ENCODE measurements at places on chromosomes 1 and 21.

GRCh38 chr1:89821322-89822108 is 683 bp downstream of the LRRC8D start:
- H3K4me3 ChIP-seq, result peak overlapping the region; percentile 82
- no peaks in the 10 kb centered on the region for H3K36me3 ChIP-seq
- DNase-seq, result peak; percentile 70
- H3K27me3 ChIP-seq, result no peaks in the 10 kb centered on the region
- H3K27ac ChIP-seq, result peak overlapping the region; percentile 90

- H3K4me1 ChIP-seq, result no peaks in the 10 kb centered on the region
- H3K4me3 ChIP-seq, result no peak overlapping the region
- no peak overlapping the region for H3K27ac ChIP-seq
- no peaks in the 10 kb centered on the region for H3K27me3 ChIP-seq
Observed at GRCh38 chr1:98386675-98387440, 274.7 kb upstream of the SNX7 start.

DNA sequence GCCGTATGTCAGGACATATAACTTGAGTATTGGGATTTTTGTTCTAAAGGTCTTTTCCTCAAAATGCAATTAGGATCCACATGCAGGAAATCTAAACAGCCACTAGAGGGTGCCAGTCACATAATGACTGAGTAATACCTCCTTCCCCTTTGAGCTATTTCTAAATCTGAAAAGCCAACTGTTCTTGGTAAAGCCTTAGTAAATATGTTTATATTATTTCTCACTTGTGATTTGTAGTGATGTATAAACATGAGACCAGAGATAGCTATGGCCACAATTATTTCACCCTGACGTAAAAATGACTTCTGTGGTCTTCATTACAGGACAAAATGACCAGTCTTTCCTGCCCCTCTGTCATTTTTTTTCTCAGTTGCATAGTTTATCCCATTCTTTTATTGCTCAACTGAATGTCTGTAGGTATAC is 41.0 kb upstream of the DR1 start:
- DNase-seq, result peak; percentile 52
- no peaks in the 10 kb centered on the region for H3K36me3 ChIP-seq
- no peaks in the 10 kb centered on the region for H3K4me1 ChIP-seq
- no peak overlapping the region for H3K4me3 ChIP-seq
- no peak overlapping the region for H3K27ac ChIP-seq

DNA sequence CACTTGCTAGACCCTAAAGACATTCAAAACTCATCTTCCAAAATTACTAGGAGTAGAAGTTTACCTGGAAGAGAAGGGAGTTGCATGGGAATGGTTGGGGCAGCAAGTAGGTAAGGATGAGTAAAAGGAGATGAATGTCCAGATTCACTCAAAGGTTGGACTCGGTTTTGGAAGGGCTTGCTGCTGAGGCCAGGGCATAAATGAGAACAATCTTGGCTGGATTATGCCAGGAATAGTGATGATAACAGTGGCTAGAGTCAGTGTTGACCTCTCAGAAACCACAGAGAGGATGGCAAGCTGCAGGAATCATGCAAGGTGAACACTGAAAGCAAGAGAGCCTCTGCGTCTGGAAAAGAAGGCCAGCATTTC is 43.4 kb downstream of the C8A start:
- H3K27ac ChIP-seq, result no peak overlapping the region
- H3K27me3 ChIP-seq, result no peaks in the 10 kb centered on the region
- H3K4me1 ChIP-seq, result no peaks in the 10 kb centered on the region
- H3K4me3 ChIP-seq, result no peak overlapping the region
- no peak for DNase-seq

- no peak overlapping the region for H3K27ac ChIP-seq
- DNase-seq, result no peak
- H3K27me3 ChIP-seq, result no peaks in the 10 kb centered on the region
- H3K4me1 ChIP-seq, result peaks cover 43% of the 10 kb centered on the region
- H3K4me3 ChIP-seq, result no peak overlapping the region
Observed at GRCh38 chr1:244839656-244840055, 4.2 kb downstream of the COX20 start.

GRCh38 chr1:68198752-68199151 is 33.6 kb downstream of the WLS start:
- no peaks in the 10 kb centered on the region for H3K36me3 ChIP-seq
- DNase-seq, result no peak
- H3K27ac ChIP-seq, result peak overlapping the region; percentile 85
- no peaks in the 10 kb centered on the region for H3K27me3 ChIP-seq

GRCh38 chr1:157091186-157091585 is 8.4 kb downstream of the ETV3L start:
- H3K36me3 ChIP-seq, result no peaks in the 10 kb centered on the region
- no peak overlapping the region for H3K4me3 ChIP-seq
- H3K27me3 ChIP-seq, result no peaks in the 10 kb centered on the region
- no peak overlapping the region for H3K27ac ChIP-seq
- DNase-seq, result no peak

DNA sequence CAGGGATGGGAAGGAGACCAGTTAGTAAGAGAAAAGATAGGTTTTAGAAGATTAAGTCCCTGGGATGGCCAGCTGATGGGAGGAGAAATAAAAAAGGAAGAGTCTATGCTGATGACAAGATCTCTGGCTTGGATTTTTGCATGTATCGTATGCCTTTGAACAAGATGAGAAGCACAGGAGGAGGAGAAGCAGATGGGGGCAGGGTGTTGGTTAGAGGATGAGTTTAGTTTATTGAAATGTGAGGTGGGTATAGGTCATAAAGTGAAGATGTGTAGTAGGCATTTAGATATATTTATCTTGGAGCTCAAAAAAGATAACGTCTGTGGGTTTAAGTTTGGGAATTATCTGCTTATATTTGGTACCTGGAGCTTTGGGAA is 1.4 kb downstream of the TIPRL start:
- H3K27ac ChIP-seq, result no peak overlapping the region
- H3K27me3 ChIP-seq, result no peaks in the 10 kb centered on the region
- DNase-seq, result no peak
- H3K4me1 ChIP-seq, result peaks cover 5% of the 10 kb centered on the region
- peak overlapping the region; percentile 91 for H3K4me3 ChIP-seq

DNA sequence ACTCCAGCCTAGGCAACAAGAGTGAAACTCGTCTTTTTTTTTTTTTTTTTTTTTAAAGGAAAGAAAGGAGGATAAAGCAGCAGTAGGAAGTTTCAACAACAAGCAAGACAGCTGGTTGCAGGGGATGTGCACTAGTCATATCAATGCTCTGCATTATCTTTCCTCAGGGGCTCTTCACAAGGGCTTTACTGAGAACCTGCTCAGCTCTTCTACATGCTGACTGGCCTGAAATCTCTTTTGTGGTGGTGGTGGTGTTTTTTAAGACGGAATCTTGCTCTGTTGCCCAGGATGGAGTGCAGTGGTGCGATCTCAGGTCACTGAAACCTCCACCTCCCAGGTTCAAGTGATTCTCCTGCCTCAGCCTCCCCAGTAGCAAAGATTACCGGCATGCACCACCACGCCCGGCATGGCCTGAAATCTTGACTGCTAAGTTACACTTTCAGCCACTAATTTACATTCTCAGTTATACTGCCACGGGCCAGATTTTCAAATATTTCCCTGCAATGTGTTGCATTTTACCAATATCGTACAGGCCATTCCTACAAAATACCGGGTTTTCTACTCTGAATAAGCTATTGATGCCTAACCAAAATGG is 68.0 kb downstream of the PUM1 start:
- H3K36me3 ChIP-seq, result no peaks in the 10 kb centered on the region
- no peak for DNase-seq
- H3K4me1 ChIP-seq, result peaks cover 34% of the 10 kb centered on the region
- no peak overlapping the region for H3K4me3 ChIP-seq

GRCh38 chr21:45957981-45958600 is 23.5 kb upstream of the COL6A1 start:
- no peak overlapping the region for H3K27ac ChIP-seq
- no peak for DNase-seq
- H3K36me3 ChIP-seq, result no peaks in the 10 kb centered on the region
- no peaks in the 10 kb centered on the region for H3K27me3 ChIP-seq

DNA sequence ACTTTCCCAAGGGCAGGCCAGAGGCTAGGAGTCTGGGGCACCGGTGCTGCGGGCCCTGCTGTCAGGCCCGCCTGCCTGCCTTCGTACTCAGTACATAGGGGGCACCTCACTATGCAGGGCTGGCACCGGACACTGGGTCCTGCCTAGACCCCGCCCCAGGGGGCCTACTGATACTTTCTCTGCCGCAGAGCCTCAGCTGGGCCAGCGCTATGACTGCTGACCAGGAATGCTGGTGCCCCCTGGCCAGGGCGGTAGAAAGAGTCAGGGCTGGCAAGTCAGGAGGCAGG is 128.7 kb upstream of the VAMP3 start:
- H3K4me3 ChIP-seq, result no peak overlapping the region
- H3K27me3 ChIP-seq, result 0 out of 2 replicates have a peak, but pooled peaks cover under 1% of the 10 kb centered on the region
- no peaks in the 10 kb centered on the region for H3K36me3 ChIP-seq
- no peak overlapping the region for H3K27ac ChIP-seq
- no peaks in the 10 kb centered on the region for H3K4me1 ChIP-seq
- DNase-seq, result no peak

GRCh38 chr1:63038586-63038985 is 254.7 kb downstream of the ATG4C start:
- no peaks in the 10 kb centered on the region for H3K4me1 ChIP-seq
- H3K36me3 ChIP-seq, result no peaks in the 10 kb centered on the region
- H3K27me3 ChIP-seq, result no peaks in the 10 kb centered on the region

GRCh38 chr1:169568497-169568896 is 17.8 kb downstream of the F5 start:
- H3K4me1 ChIP-seq, result peaks cover 81% of the 10 kb centered on the region
- H3K27ac ChIP-seq, result no peak overlapping the region
- H3K4me3 ChIP-seq, result no peak overlapping the region
- no peaks in the 10 kb centered on the region for H3K36me3 ChIP-seq
- DNase-seq, result no peak
- no peaks in the 10 kb centered on the region for H3K27me3 ChIP-seq

DNA sequence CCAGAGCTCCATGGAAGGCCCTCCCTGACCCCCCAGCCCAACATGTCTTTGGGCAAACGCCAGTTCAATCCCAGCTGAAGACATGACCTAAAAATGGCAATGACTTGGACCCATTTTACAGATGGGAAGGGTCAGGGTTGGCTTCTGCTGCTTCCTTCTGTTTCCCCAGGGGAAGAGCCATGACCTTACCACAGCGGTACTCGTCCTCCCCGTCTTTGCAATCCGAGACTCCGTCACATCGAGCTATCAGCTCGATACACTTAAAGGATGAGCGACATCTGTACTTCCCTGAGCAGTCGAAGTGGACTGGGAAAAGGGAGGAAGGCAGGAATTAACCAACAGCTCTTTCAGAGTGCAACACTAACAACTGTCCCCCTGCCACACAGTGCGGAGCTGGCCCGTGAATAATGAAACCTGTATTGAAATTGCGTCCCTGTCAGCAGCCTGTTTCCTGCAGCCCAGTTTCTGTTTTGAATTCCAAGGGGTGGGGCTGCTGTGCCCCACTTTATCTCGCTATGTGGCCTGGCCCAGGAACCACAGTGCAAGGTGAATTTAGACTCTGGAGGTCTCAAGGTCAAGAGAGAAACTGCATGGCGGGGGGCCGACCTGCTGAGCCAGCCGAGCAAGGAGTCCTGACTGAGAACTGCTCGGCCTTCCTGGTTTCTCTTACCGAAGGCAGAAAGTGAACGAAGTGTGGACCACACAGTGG is 7.0 kb downstream of the TMPRSS3 start:
- no peak overlapping the region for H3K4me3 ChIP-seq
- no peak for DNase-seq
- H3K4me1 ChIP-seq, result peaks cover 18% of the 10 kb centered on the region
- no peaks in the 10 kb centered on the region for H3K36me3 ChIP-seq
- no peaks in the 10 kb centered on the region for H3K27me3 ChIP-seq

DNA sequence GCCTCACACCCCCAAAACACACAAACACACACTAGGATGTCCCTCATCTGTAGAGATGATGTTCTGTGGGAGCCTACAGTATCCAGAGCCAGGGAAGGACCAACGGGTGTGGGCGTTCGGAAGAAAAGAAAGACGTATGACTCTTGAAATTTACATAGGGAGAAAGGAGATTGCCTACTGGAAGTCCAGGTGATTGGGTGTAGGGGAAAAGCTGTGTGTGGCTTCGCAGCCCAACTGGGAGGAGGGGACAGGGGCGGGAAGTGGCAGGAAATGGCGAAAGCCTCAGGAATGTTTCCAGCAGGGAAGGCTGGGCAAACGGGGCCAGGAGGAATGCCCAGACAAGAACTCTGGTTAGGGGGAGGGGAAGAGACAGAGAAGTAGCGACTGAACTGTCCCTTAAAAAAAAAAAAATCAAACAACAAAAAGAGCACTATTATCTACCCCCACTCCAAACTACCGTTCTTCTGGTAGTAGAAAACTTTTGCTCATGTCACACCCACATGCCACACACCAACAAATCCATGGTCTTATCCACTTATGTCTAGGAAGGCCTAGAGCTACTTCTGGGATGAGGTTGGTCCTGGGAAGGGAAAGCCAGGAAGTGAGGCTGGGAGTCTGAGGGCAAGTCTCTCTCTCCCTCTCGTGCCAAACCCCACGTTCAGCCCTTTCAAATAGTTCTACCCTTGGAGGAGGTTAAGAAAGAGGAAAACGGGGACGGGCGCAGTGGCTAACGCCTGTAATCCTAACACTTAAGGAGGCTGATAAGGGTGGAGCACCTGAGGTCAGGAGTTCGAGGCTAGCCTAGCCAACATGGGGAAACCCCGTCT is 1.8 kb upstream of the CKS1B start:
- no peaks in the 10 kb centered on the region for H3K27me3 ChIP-seq
- peaks cover 4% of the 10 kb centered on the region for H3K36me3 ChIP-seq
- peak overlapping the region; percentile 51 for H3K4me3 ChIP-seq
- H3K4me1 ChIP-seq, result peaks cover 27% of the 10 kb centered on the region

DNA sequence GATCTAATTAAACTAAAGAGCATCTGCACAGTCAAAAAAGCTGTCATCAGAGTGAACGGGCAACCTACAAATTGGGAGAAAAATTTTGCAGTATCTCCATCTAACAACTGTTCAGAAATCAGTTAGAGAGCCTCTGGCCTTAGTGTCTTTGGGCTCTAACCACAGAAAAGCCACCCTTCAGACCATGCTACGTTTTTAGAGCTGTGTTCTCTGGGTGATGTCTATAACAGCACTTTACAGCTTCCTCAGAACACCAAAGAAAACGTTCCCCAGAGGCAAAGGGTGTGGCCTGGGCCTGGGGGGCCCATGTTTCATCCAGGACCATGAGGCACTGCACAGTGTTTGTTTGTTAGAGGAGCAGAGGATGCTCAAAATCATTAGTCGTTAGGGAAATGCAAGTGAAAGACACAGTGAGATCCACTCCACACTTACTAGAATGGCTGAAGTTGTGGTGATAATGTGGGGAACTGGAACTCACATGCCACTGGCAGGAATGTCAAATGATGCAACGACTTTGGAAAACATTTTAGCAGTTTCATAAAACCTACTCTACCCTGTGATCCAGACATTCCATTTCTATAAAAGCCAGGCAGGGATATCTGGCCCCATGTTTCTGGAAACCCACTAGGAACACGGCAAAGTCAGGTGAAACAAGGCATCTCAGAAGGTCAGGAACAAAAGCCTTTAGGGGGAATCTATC is 250.4 kb upstream of the HOOK1 start:
- no peak overlapping the region for H3K4me3 ChIP-seq
- H3K36me3 ChIP-seq, result no peaks in the 10 kb centered on the region
- no peaks in the 10 kb centered on the region for H3K4me1 ChIP-seq

GRCh38 chr1:189616893-189617292 is 860.8 kb downstream of the BRINP3 start:
- H3K4me1 ChIP-seq, result no peaks in the 10 kb centered on the region
- H3K27me3 ChIP-seq, result no peaks in the 10 kb centered on the region
- H3K27ac ChIP-seq, result no peak overlapping the region
- no peak for DNase-seq
- no peaks in the 10 kb centered on the region for H3K36me3 ChIP-seq

- DNase-seq, result peak; percentile 92
- H3K4me3 ChIP-seq, result peak within 1 kb of the TSS; percentile 68
- peaks cover 6% of the 10 kb centered on the region for H3K4me1 ChIP-seq
- peak within 1 kb of the TSS; percentile 99 for H3K27ac ChIP-seq
- no peaks in the 10 kb centered on the region for H3K27me3 ChIP-seq
Observed at GRCh38 chr21:39348355-39349210, at the start of gene HMGN1. Gene HMGN1 (minus strand): TSS chr21:39349088. CDS start chr21:39348917, 171 bp downstream.

Data from Caco-2 (cell line).